ENCODE measurements at places on chromosomes 5 and 9.

GRCh38 chr5:33631139-33631538, 190.4 kb downstream of the TARS1 start:
- no peak for DNase-seq

DNA sequence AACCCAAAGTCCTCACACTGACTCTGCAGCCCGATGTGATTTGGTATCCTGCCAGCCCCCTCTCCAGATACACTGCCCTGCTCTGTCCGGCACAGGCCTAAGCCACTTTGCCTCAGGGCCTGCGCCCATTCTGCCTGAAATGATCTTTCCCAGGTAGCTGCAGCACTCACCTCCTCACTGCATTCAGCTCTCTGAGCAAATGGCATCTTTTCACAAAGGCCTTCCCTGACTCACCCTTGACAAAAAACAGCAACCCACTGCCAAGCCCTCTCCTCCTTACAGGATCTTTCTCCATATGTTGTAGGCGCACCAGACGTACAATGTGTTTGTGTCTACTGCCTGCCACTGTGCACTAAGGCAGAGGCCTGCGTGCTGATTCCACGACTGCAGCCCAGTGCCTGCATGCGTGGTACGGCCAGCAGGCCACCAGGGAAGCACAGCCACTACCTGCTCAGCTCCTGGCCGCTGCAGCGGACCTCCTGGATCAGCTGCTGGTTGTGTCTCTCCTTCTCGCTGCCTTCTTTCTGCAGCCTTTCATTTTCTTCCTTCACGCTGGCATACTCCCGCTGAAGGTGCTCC, 171.2 kb downstream of the CDK5RAP2 start:
- no peak for DNase-seq

DNA sequence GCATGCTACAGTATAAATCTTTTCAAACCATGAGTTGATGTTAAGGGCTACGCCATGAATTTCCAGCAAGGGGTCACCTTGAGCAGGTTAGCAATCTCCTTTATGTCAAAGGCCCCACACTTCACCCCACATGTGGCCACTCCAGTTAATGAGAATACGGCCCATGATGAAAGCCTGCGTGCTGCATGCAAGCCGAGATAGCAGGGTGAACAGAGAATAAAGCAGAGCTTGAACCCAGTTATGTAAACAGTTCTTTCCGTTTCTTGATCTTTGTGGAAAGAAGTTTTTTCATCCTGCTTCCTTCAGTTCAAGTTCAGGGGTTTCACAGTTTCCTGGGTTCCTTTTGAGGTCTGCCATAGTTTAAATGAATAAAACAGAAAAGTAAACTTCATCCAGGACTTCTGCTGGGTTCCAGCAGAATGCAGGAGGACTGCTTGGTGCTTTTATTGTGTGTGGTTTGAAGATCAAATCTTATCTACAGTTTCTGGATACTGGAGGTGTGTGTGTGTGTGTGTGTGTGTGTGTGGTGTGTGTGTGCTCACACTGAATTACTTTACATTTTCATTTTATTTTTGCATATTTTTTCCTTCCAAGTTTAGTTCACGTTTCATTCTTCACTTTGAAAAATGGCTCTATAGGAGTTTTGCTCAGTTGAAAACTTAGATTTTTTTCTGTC, 87.1 kb downstream of the HMHB1 start:
- DNase-seq, result no peak

DNA sequence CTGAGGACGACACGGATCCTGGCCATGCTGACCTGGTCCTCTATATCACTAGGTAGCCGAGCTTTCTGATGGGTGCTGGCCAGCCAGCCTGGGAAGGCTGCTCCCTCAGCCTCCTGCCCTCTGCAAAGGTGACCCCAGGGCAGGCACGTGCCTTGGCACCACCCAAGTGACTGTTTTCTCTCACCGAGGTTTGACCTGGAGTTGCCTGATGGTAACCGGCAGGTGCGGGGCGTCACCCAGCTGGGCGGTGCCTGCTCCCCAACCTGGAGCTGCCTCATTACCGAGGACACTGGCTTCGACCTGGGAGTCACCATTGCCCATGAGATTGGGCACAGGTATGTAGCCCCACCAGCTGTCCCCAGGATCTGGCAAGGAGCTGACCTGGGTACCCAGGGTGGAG, 3.8 kb downstream of the ADAMTS13 start:
- DNase-seq, result no peak

- DNase-seq, result no peak
Measured at GRCh38 chr5:1419476-1420210, 25.6 kb downstream of the SLC6A3 start.

DNA sequence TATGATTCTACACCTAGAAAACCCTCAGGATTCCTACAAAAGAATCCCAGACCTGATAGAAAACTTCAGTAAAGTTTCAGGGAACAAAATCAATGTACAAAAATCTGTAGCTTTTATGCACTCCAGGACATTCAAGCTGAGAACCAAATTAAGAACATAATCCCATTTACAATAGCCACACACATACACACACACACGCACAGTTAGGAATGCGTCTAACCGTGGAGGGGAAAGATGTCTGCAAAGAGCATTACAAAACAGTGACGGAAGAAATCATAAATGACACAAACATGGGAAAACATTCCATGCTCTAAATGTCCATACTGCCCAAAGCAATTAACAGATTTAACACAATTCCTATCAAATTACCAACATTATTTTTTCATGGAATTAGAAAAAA, 51.4 kb upstream of the CAST start:
- no peak for DNase-seq

DNA sequence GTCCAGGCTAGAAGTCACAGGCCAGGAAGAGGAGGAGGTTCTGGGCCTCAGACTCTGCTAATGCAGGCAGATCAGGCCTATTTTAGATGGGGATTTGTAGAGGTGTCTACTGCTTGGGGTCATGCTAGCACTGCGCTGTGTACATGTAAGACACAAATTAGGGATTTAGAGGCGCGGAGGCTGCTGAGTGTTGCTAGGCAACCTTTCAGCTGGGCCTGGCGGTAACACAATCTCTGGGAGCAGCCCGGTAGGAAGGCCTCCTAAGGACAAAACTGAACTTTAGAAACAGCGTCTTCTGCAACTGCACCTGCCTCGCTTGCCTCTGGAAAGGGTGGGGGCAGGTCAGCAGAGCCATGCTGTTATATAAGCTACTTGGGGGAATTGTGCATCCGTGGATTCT, 147.9 kb downstream of the MACROH2A1 start:
- DNase-seq, result no peak

DNA sequence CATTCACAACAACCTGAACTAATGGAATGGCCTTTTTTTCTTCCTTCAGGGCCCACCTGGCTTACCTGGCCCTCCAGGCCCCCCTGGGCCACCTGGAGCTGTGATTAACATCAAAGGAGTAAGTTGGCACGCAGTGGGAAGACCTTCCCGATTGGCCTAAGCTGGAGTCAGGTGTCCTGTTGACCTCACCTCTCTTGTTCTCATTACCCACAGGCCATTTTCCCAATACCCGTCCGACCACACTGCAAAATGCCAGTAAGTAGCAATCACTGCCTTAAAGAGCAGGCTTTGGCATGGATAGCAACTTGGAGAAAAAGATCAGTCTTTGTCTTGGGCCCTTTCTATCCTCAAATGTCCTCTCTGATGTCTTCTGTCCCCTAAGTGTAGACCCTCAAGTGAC, 55.3 kb upstream of the TGFBR1 start:
- no peak for DNase-seq

DNA sequence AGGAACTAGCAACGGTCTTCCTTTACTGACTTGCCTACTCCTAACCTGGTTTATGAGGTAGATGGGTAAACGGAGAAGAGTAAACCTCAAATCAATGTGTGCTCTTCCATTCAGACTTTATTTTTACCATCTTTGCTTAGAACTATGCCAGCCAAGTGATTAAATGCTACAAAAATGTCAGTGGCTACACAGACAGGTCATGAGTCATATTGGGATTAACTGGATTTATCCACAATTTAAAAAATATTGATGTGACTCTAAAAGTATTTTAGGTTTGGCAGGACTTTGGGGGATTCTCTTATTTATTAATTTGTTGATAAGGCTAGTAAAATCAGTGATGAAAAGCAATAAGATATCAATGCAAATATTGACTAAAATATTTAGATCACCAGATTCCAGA, 275.0 kb downstream of the PLK2 start:
- peak; percentile 61 for DNase-seq

GRCh38 chr9:106632621-106633020, 230.3 kb upstream of the ZNF462 start:
- no peak for DNase-seq

GRCh38 chr9:71744754-71745521, 23.4 kb downstream of the CEMIP2 start:
- DNase-seq, result no peak

GRCh38 chr5:62143268-62144229, 162.5 kb upstream of the KIF2A start:
- peak; percentile 56 for DNase-seq

DNA sequence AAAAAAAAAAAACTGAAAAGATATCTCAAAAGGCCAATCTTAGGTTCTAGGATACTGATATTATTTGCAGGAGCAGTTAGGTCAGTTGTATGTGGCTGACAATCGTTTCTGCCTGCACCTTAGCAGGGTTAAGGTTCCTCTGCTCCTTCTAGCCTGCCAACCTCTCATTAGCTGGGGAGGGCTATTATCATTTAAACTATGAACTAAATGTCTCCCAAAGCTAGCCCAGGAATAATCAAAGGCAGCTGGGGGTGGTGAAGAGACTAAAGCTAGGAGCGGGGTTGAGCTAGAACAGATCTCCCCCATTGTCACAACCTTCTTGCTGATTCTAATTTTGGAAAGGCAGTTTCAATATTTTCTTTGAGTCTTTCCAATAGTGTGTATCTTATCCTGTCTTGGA, 99.9 kb downstream of the ICE1 start:
- no peak for DNase-seq

DNA sequence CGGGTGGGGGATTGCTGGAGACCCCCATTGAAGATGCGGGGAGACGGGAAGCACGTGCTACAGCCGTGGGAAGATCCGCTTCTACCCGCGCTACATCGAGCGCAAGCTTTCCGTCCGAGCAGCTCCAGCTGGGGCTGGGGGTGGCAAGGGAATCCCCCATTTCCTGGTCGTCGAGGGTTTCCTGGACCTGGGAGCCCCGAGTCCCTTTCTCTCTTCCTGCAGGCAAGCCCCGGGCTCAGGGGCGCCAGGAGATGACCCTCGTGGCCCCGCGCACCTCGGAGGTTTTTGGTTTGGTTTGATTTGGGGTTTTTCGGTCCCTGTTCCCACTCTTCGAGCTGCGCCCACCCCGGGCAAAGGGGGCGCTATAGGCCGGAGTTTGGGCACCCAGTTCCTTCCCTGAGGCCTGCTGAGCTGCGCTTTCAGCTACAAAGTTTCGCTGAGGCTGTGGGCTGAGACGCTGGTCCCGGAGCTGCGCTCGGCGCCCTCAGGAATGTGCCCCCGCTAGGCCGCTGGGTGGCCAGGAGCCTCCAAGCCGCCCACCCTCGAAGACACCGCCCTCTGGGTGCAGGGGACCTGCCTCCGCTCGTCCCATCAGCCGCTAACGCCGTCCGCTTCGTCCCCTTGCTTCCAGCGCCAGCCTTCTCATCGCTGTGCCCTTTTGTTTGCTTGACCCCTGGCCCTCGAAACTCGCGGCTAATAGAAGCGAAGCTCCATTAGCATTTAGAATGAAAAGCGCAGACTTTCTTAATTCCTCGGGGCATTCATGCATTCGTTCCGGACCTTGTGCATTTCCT, 2.9 kb downstream of the NR4A3 start:
- no peak for DNase-seq

DNA sequence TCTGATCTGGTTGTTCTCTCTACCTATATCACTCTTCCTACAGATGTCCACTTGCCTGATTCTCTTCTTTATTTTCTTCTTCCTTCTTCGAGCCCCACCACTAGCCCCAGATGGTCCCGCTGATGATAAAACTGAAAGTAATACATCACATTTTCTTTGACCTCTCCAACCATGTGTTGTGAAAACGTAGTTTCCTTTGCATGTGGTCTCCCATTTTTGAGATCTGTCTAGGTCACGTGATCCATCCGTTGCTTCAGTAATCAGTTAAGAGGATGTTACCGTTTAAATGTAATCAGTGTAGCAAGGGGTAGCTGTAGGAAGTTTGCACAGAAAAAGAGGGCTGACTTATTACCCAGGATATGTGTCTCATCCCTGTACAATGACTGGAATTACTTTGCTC, 426.3 kb upstream of the TLE4 start:
- no peak for DNase-seq

DNA sequence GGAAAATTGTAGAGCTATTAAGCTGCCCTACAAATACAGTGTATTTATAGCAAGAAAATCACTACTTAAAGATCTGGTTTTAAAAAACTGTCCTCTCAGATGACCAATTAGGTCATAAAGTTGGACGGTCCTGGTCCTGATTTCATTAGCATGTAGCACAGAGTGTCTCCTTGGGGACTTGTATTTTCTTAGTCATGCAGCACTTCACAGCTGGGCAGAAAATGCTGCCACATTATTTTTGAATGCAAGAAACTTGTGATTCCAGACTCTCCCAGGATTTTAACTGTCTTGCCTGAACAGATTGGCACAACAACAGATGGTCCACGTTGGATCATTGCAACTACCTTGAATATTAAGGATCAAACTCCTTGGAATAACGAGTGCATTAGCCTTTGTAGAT, 348.1 kb upstream of the SGCD start:
- DNase-seq, result no peak

DNA sequence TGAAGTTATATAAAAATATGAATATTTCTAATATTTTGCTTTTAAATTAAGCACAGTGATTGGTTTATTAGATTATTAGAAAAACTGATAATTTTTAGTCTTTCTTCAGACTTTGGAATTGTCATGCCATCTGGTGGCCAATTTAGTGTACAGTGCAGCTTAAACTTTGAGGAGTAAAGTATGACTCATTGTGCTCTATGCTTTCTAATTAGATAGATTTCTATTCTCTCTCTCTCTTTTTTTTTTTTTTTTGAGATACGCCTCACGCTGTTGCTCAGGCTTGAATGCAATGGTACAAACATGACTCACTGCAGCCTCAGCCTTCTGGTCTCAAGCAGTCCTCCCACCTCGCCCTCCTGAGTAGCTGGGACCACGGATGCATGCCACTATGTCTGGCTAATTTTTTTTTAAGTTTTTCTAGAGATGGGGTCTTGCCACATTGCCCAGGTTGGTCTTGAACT, 42.1 kb upstream of the GPR21 start:
- peak; percentile 92 for DNase-seq

DNA sequence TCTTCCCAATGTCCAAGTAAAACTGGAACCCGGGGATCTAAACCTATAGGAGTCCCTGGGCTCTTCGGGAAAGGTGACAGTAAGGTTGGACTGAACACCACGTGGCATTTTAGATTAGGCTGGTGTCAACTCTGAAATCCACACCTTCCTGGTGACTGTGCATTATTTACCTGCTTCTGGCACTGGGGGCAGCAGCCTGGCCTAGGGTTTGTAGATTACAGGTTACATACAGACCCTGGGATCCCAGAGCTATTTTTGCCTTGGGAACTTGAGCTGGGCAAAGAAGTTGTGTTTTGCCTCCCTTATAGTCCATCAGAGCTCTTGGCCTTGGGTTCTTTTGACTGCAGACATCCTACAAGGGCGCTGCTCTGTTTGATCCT, 173.2 kb downstream of the DAB2IP start:
- DNase-seq, result no peak

GRCh38 chr5:79745255-79745654, 55.6 kb downstream of the CMYA5 start:
- no peak for DNase-seq

- DNase-seq, result no peak
Measured at GRCh38 chr9:118613996-118614395, 755.2 kb downstream of the BRINP1 start.
